Right renal cortex interstitium (tissue), 3 donors: ENCODE measurements at places on chromosomes 1 and 21. TPM values are rescaled to one million over a fixed set of nuclear protein-coding genes. Genes with fewer than 3 reads are reported as not detected.
A peak's percentile ranks its signal among the peaks of the same experiment; 100 is the strongest.

- no peak for DNase-seq
These were observed 9.7 kb downstream of the SELE start for GRCh38 chr1:169724168-169724567.

- DNase-seq, result peak; percentile 83
These were observed at the start of gene TMCC2 for GRCh38 chr1:205227584-205228013. TMCC2 (plus strand) TSS chr1:205227946; CDS start chr1:205228565, 619 bp downstream.

DNA sequence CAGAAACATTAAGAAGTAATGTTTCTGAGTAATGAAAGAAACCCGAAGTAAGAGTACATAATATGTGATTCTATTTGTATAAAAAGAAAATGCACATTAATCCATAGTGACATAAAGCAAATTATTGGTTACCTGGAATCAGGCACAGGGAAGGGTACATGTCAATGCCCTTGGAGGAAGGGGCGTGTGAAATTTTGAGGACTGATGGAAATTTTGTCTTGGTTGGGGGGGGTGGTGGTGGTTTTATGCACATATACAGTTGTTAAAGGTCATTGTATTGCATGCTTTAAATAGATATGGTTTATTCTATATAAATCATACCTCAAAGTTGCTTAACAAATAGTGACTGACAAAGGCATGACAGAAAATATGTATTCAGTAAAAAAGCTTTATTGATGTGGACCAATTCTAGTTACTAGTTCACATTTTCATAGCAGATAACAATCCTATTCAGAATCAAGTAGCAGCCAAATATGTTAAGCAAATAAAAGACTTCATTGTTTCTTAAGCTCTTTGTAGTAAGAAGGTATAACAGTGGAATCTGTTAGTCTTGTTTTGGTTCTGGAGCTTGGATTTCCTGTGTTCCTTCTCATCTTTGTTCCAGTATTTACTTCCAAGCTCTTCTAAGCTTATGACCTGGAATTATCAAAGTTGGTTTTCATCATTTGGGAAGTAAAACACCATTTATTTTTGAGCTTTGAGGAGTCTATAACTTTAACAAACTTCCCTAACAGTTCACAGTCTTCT, 15.1 kb downstream of the BACH1 start:
- no peak for DNase-seq

DNA sequence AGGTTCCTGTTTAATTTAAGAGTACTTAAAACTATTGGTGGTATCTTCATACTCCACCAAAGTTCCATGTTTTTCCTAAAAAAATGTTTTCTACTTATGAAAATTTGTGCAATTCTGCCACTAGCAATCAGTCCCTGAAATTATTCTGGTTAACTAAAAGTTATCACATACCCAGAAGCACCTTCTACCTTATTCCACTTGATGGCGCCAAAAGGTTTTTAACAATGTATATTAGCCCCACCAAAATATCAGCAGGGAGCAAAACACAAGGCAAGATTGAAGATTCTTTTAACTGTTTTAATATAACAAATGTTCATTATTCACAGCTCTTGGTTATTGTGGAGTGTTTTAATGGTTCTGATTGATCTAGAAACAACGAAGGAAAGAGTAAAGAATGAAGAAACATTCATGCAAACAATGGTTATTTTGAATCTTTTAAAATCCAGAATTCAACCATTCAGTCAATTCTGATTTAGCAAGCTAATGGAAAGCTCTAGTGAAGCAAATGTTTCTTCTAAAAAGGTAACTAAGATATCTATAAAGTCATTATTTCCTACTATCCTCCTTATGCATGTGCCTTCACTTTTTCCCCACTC, 67.2 kb downstream of the TTLL7 start:
- no peak for DNase-seq

CASZ1 gene
- polyA plus RNA-seq, result 14.1 TPM

SELE gene
- 0.44 TPM for polyA plus RNA-seq

IPO13 gene
- 36.0 TPM for polyA plus RNA-seq

BRDT gene
- not detected for polyA plus RNA-seq
